ENCODE measurements at places on chromosomes 12 and 14.
A peak's percentile ranks its signal among the peaks of the same experiment; 100 is the strongest.

DNA sequence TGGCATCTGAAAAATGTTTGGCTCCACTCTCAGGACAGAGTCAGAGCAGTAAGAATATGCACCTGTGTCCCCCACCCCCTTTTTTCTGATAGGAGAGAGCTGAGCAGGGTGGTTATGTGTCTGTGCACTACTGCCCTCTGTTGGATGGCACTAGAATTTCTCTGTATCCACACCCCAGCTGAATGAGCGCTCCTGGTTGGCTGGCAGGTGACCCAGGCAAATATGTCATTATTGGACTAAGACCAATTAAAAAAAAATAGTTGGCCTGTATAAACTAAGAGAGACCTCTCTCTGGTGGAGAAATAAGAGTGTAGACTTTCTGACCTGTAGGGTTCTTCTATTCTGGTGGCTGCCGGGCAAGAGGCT is 107.0 kb downstream of the PTCSC3 start:
- DNase-seq: no peak

DNA sequence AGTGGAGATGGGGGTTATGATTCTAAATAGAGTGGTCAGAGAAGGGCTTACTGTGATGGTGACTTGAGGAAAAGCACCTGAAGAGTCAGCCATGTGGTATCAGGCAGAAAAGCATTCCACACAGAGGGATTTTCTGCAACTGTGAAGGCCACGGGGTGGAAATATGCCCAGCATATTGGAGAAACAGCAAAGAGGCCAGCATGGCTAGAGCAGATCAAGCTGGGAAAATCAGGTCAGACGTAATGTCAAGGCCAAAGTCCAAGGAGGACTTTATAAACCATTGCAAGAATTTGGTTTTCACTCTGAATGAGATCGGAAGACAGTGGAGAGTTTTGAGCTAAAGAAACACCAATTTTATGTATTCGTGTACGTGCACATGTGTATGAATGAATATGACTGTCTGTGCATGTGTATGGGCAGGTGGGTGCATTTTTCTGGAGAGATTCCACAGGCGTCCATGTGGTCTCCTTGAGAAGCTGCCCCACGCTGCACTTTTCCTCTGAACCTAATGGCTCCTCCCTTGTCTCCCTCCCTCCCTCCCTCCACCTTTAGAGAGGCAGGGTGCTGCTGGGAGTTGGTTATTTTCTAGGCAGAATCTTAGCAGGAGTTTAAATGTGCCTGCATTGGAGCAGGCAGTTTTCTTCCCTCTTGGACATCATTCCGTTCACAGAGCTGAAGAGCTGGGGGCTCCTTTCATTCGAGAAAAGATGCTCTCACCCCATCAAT is 97.4 kb upstream of the PPP4R3A start:
- DNase-seq: no peak

DNA sequence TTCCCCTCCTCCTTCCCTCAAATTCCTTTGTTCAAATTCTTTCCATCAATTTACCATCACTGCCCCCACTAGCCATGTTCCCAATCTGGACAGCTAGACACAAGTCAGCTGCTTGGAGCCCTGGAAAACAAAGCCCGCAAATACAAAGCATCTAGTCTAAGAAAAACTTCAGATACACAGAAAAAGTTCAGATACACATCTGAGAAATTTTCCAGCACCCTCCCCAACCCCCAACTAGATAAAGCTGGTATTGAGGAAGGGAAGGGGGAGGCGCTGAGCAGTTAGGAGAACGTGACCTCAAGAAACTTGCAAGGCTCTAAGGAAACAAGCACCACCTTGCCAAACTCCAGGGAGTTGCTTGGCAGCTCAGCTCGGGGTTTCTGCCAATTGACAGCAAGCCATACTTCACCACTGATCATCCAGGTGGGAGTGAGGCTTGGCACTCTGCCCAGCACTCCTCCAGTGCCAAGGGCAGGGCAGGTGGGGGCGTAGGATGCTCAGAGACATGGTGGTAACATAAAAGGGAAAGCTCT is 5.1 kb upstream of the CNIH1 start:
- no peak for DNase-seq

- no peak for DNase-seq
Observed at GRCh38 chr12:124171231-124171979, 123.5 kb upstream of the RFLNA start.

DNA sequence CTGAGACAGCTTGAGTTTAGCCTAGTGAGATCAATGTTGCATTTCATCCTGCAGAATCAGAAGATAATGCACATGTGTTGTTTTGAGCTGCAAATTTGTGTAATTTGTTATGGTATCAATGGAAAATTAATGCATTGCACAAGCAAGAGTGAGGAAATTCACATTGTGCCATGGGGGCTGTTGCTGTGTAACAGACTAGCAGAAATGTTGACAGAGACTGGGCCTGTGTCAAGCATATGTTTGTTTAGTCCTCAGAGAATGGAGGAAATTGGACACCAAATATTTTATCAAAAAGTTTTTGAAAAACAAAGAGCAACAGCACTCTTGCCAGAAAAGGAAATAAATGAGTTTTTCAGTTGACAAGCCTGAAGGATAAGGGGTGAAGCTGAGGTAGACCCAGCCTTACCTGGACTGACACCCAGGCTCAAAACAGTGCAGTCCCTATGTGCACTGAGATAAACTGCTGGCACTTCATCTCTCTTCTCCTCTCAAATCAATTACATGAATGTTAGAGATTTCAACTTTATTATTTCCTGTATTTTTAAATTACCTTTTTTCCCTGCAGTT is 1150.0 kb downstream of the FSCB start:
- no peak for DNase-seq

GRCh38 chr12:54201001-54201794 is 12.4 kb upstream of the SMUG1 start:
- DNase-seq: peak; percentile 48

DNA sequence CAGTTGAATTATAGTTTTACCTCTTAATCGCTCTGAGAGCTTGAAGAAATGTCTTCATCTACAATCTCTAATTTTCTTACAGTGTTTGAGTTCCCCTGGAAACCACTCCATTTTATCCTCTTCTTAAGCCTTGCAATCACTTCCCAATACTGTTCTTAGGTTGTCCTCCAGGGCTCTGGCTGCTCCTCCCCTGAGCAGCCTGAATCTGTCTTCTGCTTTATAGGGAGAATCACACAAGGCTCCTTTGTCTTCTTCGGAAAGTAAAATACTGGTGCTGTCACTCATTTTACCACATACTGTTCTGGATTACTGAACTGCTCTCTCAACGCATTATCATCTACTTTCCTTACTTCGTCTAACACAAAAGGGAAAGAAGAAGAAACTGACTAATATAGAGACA is 133.7 kb downstream of the MDGA2 start:
- no peak for DNase-seq

- no peak for DNase-seq
Observed at GRCh38 chr12:28202374-28203130, 12.3 kb downstream of the CCDC91 start.

- no peak for DNase-seq
Observed at GRCh38 chr14:39140170-39140569, 26.0 kb downstream of the GEMIN2 start.

- DNase-seq: no peak
Observed at GRCh38 chr12:22971247-22971646, 346.3 kb downstream of the ETNK1 start.

- DNase-seq: no peak
Observed at GRCh38 chr14:104317492-104317805, 179.1 kb downstream of the KIF26A start.

DNA sequence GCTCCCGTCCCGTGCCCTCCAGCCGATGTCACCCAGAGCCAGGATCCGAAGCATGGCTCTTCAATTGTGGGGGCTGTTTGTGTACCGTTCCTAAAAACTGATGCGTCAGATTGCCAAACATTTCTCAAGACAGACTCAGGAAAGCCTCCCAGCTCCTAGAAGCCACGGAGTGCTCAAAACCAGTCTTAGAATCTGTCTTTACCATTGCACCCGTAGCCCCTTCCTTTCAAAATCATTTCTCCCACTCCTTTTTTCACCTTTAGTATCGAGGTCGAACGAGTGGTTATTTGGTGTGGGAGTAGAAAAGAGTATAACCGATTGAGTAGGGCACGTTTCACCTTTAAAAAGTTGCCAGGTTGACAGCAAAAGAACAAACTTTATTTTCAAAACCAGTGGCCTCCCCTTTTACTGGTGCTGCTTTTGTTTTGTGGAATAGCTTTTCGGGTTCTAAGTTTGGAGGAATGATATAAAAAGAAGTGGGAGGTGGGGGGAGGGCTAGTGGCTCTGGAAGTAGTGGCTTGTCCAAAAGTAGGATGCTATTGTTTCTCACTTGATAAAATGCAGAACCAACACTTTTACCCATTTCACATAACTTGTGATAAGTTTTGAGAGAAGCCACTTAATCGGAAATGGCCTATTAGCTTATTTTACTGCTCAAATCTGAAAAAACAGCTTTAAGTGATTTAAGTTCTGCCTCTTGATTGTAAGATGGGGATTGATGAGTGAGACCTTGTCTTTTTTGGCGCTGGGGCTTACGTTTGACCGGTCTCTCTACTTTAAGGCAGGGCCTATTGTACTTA is 803 bp downstream of the STK38L start:
- DNase-seq: no peak

DNA sequence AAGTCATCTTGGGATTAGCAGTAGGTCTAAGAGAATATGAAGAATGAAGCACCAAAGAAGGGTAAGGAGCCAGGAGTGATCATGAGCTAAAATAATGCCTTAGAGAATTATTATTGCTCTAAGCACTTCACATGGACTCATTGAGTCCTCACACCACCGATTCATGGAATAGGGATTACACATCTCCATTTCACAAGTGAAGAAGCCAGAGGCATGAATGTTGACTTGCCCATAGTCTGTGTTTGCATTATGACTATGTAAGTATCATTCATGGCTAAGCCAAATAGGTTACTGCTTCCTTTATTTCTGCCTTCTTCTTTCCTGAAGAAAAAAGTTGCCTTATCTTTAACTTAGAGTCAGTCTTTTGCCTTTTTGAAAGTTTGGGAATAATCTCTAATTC is 99.3 kb upstream of the NEDD1 start:
- no peak for DNase-seq

DNA sequence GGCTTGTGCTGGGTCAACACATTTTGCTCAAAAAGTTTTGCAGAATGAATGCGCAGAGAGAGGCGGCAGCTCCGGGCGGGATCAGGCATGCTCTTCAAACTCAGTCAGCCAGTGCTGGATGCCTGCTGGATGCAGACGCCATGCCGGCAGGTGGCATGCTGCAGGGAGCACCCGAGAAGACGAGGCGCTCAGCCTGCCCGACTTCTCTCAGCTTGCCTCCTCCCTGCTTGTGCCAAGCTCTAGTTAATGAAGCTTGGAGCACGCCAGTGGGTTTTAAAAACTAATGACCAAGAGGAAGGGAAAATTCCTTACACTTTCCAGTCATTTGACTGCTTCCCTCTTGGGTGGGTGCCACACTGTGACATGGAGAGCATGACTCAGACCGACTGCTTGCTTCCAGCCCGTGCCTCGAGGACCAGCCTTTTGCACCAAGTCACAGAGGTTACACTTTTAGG is 39.8 kb downstream of the SLC24A4 start:
- no peak for DNase-seq

DNA sequence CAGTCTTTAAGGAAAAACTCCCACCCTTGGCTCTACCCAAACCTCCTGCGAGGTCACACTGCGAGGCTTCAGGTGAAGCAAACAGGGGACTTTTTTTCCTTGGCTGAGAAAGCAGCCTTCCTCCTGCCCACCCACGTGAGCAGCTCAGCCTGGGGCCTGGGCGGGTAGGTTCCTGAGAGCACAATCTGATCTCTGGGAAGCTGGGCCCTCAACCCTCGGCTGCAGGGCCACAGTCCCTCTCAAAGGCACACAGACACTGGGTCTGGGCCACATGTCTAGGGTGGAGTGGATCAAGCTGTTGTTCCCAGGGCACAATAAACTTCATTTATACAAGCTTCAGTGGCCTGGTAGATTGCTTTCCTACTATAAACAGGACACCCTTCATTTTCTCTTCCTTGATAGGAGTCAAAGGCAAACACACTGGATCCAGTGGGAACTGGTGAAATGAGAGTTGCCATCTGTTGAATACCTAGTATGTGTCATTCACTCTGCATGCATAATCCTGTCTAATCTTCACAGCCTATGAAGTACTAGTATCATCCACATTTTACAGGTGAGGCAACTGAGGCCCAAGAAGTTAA is 41.3 kb upstream of the PNMA1 start:
- DNase-seq: no peak

- DNase-seq: no peak
Observed at GRCh38 chr12:26156201-26156871, 31.5 kb upstream of the BHLHE41 start.

GRCh38 chr12:87943023-87943422 is 86.2 kb downstream of the C12orf50 start:
- no peak for DNase-seq

DNA sequence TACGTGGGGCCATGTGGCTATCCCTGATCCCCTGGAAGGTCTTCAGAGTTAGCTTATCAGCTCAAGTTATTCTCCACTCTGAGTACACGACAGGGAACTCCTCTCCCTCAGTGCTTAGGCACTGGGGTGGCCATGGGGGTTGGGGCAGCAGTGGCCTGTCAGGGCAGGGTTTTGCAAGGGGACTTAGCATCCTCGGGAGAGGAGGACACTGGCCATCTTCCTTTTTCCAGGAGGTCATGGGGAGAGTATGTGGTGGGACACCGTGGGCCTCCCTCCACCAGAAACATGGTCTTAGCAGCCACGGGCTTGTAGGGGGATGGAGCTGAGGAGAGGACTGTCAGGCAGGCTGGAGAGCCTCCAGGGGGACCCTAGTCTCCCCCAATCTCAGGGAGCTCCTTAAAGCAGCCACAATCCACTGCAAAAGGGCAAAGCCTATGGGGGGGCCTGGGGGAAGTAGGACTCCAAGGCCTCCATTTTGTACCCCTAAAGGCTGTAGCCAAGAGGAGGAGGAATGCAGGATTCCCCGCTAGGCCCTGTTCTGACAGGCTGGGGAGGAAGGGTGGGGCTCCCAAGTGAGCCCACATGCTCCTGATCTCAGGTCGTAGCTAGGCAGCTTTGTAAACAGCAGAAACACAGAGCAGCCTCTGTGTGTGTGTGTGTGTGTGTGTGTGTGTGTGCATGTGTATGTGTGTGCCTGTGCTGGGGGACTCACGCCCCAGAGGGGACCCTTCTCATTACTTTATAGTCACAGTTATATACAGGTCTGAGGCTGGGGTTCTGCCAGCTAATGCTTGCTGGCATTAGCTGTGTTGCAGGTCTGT is 36.6 kb downstream of the KRT80 start:
- DNase-seq: peak; percentile 37

DNA sequence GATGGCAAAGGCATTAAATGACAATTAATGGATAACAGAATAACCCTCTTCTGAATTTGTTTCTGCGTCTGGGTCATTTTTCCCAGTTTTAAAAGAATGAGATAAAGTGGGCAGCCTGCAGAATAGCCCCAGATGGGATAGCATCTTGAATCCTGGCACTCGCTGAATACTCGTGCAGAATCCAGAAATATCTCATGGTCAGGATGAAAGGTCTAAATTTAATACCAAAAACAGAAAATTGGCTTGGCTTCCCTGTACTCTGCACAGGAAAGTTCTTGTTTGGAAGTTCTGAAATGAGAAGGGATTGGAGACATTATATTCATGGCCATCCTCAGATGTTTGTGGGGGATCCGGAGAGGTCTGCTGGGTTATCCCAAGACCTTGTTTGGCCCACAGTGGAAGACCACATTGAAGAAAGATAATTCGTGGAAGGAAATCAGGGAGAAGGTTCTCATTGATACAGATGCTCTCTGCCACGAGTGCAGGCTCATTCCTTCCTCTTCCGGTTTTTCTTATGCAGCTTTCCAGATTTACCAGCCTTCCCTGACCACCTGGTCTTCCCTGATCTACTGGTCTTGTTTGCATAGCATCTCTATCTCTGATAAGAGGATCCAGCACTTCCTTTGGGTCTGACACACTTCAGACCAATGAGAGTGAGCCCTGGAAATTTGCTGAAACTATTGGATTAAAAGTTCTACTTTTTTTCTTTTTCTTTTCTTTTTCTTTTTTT is 6.0 kb upstream of the IFT81 start:
- DNase-seq: no peak
